ENCODE measurements at places on chromosomes 6 and 20.

DNA sequence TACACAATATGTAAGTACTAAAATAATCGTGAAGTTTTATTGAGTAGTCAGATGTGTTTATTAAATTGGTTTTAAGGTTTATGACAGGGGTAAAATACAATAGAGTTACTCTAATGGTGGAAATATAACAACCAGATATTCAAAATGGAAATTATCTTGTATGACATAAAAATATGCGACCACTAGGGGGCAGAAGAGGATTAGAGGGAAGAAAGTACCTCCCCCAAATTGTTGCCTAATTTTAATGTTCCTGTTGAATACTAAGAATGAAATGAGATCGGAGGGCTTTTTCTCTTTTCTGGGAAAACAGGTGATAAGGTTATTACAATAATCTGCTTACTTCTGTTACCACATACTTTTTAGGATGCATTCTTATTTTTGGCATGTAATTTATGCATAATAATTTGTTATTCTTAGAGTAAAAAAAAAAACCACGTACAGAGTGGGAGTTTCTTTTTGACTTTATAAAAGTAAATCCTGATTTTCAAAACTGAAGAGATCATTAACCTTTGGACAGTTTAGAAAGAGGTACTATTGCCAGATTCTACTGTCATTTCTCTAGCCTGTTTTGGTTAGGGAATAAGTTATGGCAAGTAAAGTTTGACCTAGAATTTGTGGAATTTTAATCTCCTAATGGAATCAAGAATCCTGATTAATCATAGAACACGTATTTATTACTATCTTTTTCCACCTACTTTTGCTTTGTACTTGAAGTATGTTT lies 159.2 kb downstream of the CD109 start:
- DNase-seq = peak; percentile 54

DNA sequence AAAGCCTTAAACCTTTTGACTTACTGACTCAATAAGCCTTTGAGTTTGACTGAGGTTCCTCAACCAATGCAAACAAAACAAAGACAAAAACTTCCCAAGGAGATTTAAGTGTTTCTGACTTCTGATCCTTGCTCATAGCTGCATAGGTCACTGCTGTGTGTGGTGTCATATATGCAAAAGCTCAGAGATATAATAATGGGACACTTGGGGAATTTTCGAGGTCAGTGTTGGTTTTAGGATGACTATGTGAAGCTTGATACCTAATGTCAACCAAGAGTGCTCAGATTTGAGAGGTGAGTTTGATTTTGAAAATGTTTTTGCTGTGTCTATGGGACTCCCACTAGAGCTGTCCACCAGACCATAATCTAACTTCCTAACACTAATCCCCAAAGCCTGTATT lies 26.2 kb downstream of the ZKSCAN8 start:
- no peak for DNase-seq

- DNase-seq = no peak
These were observed 7.3 kb downstream of the ECI2 start for GRCh38 chr6:4128072-4128471.

GRCh38 chr6:82616386-82617028 lies 252.9 kb downstream of the TPBG start:
- DNase-seq = no peak

- DNase-seq = no peak
These were observed 5.8 kb downstream of the HMGN4 start for GRCh38 chr6:26543953-26544352.

GRCh38 chr20:17674722-17675518 lies 7.1 kb downstream of the RRBP1 start:
- DNase-seq = no peak

DNA sequence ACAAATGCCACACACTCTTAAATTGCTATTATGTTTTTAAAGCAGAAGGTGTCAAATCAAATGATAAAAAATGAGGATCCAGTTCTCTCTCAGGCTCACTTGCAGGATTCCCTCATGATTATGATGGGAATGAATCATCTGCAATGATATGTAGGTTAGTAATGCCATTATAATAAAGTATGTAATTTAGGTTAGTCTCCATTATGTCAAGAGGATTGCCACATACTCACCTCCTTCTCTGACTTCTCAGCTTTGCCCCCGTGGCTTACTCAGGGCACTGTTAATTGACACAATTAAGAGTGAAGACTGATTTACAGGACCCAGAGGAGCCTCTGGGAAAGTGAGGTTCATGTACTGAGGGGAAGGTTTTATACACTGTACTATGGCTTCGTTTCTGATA lies 591.7 kb upstream of the NRSN1 start:
- DNase-seq = no peak

GRCh38 chr6:105319331-105319730 lies 83.6 kb downstream of the PREP start:
- no peak for DNase-seq
